Heart right ventricle (tissue), 16 donors: ENCODE measurements at places on chromosomes 12 and 14. TPM values are rescaled to one million over a fixed set of nuclear protein-coding genes. Genes with fewer than 3 reads are reported as not detected.

SOCS4 gene
- 4.7 TPM for polyA plus RNA-seq

VRTN gene
- polyA plus RNA-seq: not detected

KRT78 gene
- polyA plus RNA-seq: 0.07 TPM

KRT73 gene
- polyA plus RNA-seq: not detected

PDZRN4 gene
- polyA plus RNA-seq: not detected

USP44 gene
- polyA plus RNA-seq: 0.73 TPM

CHST11 gene
- 1.1 TPM for polyA plus RNA-seq

KCNH3 gene
- polyA plus RNA-seq: 0.17 TPM

ACSM4 gene
- polyA plus RNA-seq: not detected
